Mucosa of descending colon (tissue), 3 donors: ENCODE measurements at places on chromosomes 7 and 10. TPM values are rescaled to one million over a fixed set of nuclear protein-coding genes. Genes with fewer than 3 reads are reported as not detected.

FBXL13 gene
- 1.8 TPM for total RNA-seq

- DNase-seq: peak; percentile 75
These were observed 528 bp downstream of the CAMK2G start for GRCh38 chr10:73873838-73874215.

DNA sequence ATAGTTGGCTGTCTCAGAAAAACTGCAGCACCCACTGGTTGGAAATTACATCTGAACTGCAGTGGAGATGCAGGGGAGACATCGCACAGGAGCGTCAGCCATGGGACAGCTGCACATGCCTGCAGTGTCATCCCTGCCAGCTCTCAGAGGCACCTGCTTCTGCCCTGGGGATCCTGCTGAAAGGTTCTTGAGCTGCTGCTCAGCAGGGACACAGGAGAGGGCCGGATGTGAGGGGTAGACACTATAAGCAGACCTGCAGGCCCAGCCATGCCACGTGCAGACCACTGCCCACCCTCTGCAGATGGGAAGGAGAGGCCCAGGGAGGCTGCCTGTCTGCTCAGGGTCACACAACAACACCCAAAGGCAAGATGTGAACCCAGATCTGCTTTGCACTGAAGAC lies 601.4 kb downstream of the DNAJB6 start:
- no peak for DNase-seq

DNA sequence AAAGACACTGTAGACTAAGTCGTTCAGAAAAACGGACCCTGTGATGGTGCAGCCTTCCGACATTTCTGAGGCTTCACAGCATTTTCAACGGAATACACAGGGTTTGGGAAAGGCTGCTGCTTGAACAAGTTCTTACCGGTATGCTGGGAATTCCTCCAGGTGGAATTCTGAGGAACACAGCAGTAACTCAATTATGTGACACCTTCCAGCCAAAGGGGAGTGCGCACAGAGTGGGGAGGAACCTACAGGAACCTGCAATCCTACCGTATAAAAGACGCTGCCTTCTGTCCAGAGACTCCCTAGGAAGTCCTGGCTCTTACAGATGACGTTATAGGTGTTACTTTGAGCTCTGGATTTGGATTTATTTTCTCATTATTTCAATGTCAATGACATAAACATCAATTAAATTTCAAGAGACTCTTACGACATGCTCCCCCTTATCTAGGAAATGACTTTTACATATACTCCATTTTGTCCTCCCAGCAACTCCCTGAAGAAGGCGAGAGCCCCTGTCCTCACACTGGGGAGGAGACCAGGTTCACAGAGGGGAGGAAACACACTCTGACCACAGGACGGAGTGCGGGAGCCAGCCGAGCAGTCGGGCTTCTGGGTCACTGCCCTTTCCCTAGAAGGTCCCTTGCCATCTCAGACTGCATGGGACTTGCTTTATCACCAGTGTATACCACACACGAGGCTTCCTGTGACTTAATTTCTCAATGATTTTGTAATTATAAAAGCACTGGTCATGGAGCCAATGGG lies 27.9 kb downstream of the VIPR2 start:
- no peak for DNase-seq

- no peak for DNase-seq
These were observed 346.5 kb downstream of the TYW1 start for GRCh38 chr7:67343114-67343513.

DNA sequence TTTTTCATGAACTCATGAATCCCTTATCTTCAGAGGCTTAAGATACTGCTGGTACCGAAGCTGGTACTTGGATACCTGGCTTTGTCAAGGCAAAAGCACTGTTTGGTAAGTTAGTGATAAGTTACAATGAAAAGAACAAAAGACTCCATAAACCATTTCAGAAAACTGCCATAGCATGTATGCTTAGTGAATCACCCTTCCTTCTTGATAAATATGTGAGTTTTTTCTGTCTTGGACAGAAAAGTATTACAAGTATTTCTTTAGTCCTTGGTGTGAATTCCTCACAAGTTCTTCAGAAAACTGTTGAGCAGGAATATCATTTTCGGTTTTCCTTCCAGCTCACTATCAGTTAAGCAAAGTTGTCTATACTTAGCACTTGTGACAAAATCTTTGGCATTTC lies 25.6 kb downstream of the PUS7 start:
- DNase-seq: no peak
